Muscle of arm (tissue), 14 donors: ENCODE measurements at places on chromosomes 2 and 18.

DNA sequence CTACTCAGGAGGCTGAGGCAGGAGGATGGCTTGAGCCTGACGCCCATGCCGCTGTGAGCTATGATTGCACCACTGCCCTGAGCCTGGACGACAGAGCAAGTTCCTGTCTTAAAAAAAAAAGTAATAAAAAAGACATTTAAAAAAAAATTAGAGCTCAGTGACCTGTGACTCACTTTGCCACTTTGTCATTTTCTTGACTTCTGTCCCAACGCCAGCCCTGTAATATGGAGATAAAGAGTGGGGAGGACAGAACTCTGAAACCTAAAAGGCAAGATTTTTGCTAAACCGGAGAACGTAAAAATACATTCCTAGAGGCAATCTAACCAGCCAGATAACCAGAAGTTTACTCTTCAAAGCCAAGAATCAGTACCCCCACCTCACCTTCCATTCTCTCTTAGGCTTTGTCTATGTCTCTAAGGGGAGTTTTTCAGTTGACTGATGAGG is 49.0 kb downstream of the PRKRA start:
- DNase-seq, result no peak

GRCh38 chr18:63603772-63604171 is 16.6 kb downstream of the SERPINB13 start:
- no peak for DNase-seq

GRCh38 chr2:161386228-161386824 is 29.8 kb upstream of the TBR1 start:
- no peak for DNase-seq

DNA sequence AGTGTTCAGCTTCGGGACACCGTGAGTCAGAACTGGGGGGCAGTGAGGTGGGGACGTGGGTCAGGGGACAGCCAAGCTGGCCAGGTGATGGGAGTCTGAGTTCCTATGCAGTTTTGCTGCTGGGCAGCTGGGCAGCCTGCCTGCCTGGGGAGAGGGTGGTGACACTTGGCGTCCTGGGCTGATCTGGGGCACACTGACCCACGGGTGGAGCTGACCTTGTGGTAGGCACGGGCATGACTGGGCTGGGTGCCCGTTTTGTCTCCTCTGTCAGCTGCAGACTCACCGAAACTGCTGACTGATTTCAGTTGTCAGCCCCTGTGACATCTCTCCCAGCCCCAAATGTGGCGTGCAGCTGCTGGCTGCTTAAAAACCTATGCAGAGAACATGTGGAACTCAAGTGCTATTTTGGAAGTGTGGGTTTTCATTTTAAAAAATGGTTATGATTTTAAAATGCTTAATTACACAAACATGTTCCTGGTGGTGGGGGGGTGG is 32.6 kb upstream of the E2F6 start:
- DNase-seq, result no peak

DNA sequence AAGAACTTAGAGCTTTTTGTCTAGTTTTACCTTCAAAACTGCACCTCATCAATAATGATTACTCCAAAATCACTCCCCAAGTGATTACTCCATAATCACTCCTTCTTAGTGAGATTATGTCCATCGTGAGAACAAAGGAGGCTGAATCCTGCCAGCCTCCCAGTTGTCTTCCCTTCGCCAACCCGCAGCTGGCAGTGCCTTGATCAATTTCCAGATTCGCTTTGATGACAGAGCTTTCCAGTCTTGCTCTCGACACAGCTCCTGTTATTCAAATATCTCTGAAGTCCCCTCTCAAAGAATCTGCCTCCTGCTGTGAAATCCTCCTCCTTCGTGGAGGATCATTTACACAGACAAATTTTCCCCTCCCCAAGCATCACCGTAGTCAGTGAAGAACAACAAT is 237.7 kb downstream of the EIPR1 start:
- no peak for DNase-seq

DNA sequence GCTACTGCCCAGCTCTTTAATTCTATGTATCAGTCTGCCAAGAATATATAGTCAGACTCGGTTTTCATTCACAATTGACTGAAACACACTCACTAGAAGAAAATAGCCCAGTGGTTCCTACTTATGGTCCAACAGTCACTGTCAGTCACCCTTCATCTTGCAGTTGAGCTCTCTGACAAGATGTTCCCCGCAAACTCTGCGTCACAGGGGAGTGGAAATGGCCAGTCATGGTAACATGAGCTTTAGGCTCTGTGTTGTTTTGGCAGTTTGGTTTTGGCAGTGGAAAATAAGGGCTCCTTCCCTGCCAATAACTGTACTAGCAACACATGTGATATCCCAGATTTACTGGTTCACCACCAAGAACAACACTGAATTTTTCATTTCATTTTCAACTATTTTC is 122.5 kb downstream of the PRPF40A start:
- peak; percentile 67 for DNase-seq

DNA sequence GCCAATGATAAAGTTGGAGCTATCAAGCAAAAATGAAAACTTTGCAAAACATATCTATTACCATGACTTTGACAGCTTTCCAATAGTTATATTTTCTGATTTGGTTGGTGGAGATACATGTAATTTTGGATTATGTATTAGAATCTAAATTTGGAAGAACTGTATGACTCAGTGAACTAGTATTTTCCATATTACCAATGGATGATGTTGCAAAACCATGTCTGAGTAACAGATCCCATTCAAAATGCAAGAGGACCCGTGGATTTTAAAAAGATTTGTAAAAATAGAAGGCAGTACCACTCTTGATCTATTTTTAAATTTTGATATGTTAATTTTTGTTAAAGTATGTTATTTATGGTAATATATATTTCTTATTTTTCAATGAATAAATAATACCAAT is 83.0 kb downstream of the TAF4B start:
- DNase-seq, result no peak

DNA sequence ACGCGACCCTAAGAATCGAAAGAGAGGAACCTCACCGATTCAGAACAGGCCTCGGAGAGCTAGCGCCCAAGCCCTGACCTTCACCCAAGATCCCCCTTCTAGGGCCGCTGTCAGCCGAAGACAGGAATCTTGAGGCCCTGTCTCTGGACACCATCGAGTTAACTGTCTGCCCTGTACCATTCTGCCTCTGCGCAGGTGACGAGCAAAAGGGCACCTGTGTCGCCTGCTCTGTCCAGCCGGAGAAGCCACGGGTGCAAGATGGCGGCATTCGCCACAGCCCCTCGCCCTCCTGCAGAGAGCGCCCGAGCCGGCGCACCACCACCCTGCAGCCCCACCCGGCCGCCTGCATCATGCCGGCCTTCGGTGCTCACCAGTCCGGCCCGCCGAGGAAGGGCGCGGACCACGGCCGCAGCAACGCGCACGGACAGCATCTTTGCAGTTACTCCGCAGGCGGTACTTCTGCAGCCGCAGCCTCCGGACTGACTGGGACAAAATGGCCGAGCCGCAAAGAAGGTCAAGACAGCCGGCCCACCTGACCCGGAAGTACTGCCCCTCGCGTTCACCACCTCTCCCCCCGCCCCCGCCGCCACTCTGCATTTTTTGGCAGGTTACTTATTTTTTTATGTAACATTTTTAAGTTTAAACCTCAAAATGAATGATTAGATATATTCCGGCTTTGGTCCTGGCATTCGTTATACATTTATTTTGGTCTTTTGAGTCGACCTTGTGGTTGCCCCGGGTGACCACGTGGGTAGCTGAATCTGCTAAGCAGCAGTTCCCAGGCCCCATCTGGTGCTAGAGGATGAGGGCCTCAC is at the start of gene ATP5F1A:
TSS of gene ATP5F1A (minus strand) at position 496 of the 815 bp plus-strand sequence. CDS start at position 431, 65 bp downstream.
- peak; percentile 87 for DNase-seq

- DNase-seq, result no peak
These were observed 79.7 kb downstream of the RRM2 start for GRCh38 chr2:10202131-10202665.

DNA sequence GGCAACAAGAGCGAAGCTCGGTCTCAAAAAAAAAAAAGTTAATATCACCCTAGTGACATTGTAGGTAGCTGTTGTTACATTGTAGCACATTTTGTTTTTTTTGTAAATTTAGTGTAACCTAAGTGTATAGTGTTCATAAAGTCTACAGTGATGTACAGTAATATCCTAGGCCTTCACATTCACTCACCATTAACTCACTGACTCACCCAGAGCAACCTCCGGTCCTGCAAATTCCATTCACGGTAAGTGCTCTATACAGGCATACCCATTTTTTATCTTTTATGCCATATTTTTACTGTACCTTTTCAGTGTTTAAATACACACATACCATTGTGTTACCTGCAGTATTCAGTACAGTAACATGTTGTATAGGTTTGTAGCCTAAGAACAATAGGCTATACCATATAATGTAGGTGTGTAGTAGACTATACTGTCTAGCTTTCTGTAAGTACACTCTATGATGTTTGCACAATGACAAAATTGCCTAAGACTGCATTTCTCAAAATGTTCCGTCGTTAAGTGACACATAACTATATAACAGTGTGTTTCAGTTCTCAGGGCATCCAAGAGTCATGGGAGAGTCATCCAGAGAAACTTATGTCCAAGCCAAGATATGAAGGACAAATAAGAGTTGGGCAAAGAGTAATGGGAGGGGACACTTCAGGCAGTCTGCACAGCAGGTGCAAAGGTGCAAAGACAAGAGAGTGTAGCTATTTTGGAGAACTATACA is 68.4 kb downstream of the TANK start:
- no peak for DNase-seq

- no peak for DNase-seq
These were observed at the start of gene GCKR for GRCh38 chr2:27496357-27497287. GCKR (plus strand) TSS chr2:27496839; CDS start chr2:27496905, 66 bp downstream.

- no peak for DNase-seq
These were observed 38.0 kb upstream of the DARS1 start for GRCh38 chr2:136023416-136023815.

- DNase-seq, result no peak
These were observed 71.6 kb upstream of the ACAA2 start for GRCh38 chr18:49884959-49885358.

GRCh38 chr2:144259332-144259731 is 260.6 kb downstream of the ZEB2 start:
- no peak for DNase-seq

- DNase-seq, result no peak
These were observed 194.5 kb downstream of the UBE2E3 start for GRCh38 chr2:181174611-181175580.

GRCh38 chr2:96928277-96928781 is 58.1 kb downstream of the FAM178B start:
- no peak for DNase-seq

DNA sequence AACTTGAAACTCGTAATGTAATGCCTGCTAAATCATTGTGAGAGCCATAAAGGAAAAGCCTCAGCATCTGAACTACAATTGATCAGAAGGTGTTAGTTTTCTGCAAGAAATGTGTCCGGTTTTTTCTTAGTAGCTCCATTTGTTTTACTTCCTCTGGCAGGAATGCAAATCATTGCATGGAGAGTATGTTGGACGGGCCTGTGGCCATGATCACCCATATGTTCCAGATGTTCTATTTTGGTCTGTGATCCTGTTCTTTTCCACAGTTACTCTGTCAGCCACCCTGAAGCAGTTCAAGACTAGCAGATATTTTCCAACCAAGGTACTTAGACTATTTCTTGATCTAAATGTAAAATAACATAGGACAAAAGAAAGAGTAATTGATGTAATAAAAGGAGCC is 126.6 kb downstream of the DPP4 start:
- peak; percentile 46 for DNase-seq

DNA sequence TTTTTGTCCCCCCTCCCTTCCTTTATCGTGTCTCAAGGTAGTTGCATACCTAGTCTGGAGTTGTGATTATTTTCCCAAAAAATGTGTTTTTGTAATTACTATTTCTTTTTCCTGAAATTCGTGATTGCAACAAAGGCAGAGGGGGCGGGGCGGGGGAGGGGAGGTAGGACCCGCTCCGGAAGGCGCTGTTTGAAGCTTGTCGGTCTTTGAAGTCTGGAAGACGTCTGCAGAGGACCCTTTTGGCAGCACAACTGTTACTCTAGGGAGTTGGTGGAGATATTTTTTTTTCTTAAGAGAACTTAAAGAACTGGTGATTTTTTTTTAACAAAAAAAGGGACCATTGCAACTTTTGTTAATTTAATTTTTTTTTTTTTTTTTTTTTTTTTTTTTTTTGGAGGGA is 2.1 kb downstream of the SOX11 start:
- peak; percentile 42 for DNase-seq

- DNase-seq, result no peak
These were observed 38.1 kb downstream of the PIK3C3 start for GRCh38 chr18:41993151-41993550.

- no peak for DNase-seq
These were observed 967.8 kb downstream of the BCL11A start for GRCh38 chr2:59585655-59586054.

- DNase-seq, result no peak
These were observed 4.0 kb downstream of the IMP4 start for GRCh38 chr2:130346741-130347066.

DNA sequence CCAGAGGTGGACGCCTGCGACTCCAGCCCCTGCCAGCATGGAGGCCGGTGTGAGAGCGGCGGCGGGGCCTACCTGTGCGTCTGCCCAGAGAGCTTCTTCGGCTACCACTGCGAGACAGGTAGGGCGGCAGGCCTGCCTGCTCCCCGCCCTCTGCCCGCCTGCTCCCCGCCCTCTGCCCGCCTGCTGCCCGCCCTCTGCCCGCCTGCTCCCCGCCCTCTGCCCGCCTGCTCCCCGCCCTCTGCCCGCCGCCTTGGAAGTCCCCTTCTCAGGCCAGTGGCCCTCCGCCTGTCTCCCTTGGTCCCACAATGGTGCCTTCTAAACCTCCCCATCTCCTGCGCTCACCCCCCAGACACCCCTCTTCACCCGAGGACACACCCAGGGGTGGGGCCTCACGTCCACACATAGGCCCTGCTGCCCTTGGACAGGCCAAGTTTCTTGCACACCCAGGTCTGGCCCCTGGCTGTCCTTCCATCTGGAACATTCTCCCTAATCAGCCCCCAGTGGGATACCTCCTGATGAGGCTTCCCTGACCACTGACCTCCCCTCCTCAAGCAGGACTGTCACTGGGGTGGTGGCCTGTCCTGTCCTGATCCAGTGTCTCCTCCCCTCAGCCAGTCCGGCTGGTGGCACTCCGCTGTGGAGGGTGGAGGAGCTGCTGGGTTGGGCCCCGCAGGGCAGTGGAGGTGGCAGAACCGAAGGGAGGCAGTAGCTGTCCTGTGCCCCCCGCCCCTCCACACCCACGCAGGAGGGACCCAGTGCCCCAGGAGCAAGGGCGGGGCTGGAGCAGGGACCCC is 37.9 kb downstream of the MTERF4 start:
- DNase-seq, result no peak

- DNase-seq, result no peak
These were observed 99.1 kb downstream of the SLC25A12 start for GRCh38 chr2:171794918-171795317.

DNA sequence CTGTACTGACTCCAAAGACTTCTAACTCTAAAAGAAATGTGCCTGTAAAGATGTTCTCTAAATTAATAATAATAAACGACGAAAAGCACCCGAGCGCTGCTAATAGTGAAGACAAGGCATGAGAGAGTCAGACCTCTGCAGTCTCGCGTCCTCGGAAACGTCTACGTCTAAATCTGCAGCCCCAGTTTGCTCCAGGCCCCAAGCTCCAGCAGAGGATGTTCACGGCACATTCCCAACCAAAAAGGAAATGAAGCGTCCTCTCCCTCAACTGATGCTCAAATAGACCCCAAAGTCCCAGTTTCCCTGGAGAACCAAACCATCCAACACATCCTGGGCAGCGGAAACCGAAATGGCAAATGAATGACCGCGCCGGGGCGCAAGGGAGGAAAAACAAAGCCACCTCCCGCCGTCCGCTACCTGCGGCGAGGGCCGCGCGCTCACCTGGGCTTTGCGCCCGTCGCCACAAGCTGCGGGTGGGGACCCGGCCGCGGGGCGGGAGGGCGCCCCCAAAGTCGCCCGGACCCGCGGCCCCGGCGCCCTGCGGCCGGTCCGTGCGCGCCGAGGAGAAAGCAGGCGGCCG is 47.1 kb upstream of the CCDC150 start:
- DNase-seq, result peak; percentile 61
